ENCODE measurements at places on chromosomes 2 and 18.

- no peak for DNase-seq
These were observed 6.2 kb downstream of the CXCR4 start for GRCh38 chr2:136111711-136112110.

DNA sequence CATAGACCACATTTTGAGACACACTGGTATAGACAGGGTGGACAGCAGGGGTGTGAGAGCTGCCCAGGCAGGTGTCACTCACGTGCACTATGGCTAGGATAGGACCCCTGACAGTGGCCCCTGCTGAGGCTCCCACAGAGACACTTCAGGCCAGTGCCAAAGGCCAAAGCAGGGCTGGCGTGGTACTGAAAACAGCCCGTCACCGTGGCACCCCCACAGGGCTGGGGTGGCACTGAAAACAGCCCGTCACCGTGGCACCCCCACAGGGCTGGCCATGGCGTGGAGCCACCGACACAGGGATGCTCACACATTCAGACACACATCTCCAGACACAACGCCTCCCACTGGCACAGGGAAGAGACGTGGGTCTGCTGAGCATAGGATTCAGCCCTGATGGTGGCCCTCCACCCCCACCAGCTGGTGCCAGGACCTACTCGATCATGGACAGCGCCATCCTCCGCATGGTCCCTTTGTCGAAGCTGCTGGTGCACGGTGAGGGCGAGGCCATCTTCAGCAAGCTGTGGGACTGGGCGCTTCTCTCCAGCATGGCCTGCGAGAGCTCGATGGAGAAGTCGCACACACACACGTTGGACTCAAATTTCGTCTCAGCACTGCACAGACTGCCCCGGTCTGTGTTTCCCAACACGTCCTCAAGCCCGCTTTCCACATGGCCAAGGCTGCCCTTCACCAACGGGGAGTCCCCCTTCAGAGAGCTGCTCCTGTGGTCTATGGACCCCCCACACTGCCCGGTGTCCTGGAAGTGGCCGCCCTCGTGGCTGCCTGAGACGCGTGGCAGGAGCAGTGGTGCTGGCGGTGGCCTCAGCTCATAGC is 34.1 kb downstream of the ANKMY1 start:
- no peak for DNase-seq

DNA sequence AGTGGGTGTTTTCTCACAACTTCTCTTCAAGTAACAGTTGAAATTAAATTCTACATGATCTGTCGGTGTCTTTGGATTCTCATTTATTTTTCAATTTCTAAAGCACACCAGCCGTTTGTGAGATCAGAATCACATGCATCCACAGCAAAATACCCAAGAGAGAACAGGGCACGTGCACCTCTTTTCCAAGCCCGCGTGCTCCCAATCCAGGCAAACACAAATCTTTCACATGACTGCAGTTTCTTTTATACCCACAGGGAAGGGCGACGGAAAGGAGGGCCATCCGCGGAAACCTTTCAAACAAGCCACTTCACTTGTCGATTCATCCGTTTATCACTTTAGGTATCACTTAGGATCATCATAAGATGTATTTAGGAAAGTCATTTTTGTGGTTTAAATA is 13.0 kb upstream of the DAPL1 start:
- no peak for DNase-seq

GRCh38 chr2:40096360-40096759 is 317.3 kb upstream of the THUMPD2 start:
- no peak for DNase-seq
